Suprapubic skin (tissue), 4 donors: ENCODE measurements at places on chromosomes 6 and 20. TPM values are rescaled to one million over a fixed set of nuclear protein-coding genes. Genes with fewer than 3 reads are reported as not detected.

The KCNB1 gene
- 0.91 TPM for total RNA-seq

The LST1 gene
- total RNA-seq, result 7.1 TPM

The GSTA2 gene
- not detected for total RNA-seq

The NKX2-4 gene
- total RNA-seq, result not detected

The CCN2 gene
- 73.1 TPM for total RNA-seq

The AMD1 gene
- 75.7 TPM for total RNA-seq

The KHDC1L gene
- not detected for total RNA-seq

The SLC25A27 gene
- total RNA-seq, result 24.4 TPM

The LCA5 gene
- 2.6 TPM for total RNA-seq

The SLCO4A1 gene
- 50.2 TPM for total RNA-seq

The SPATA25 gene
- total RNA-seq, result not detected

The THEMIS gene
- total RNA-seq, result not detected

DNA sequence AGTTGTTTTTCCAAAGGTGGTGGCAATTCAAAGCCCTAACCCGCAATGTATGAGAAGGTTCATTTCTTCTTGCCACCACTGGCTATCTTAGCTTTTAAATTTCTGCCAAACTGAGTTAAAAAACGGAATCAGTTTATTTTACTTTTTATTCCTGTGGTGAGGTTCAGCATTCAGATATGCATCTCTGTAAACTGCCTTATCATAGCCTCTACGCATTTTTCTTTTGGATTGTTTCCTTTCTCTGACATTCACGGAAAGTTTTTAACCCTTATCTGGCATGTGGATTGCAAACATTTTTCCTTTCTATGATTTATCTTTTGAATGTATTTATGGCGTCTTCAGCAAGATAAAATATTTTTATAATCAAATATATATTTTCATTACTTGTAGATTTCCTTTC lies 37.7 kb downstream of the AK9 start:
- DNase-seq, result no peak

GRCh38 chr6:169896826-169897456 lies 145.5 kb downstream of the ERMARD start:
- DNase-seq, result peak; percentile 41

GRCh38 chr6:167428664-167429333 lies 103.9 kb downstream of the TTLL2 start:
- DNase-seq, result no peak

DNA sequence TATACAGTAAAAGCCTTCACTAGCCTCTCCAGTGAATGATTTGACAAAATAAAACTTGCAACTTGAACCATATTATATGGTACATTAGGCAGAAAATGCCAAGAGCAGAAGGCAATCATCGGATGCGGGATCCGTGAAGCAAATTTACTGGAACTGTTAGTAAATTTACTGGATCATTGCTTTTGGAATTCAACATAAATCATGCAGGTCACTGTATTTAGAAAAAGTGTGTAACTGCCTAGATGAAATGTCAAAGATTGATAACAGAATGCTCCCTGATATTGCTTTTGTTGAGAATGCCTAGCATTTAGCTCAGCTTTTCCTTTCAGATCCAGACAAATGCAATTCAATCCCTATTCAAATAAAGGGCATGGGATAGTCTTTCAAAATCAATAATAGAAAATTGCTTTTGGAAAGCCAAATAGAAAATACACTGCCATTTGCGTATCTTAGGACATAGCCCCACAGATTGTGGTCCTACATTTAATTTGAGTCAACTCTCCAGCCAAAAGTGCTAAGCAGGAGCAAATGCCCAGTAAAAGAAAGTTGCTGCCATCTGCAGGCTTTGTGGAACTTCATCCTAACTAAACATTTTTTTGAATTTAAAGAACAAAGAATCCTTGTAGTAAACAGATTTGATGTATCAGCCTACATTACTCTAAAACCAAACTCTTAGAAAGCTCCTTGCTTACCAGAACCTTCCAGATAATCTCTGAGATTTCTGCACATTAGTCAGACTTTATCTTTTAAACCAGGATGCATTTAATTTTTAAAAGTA lies 109.5 kb upstream of the HSF2 start:
- no peak for DNase-seq

- no peak for DNase-seq
Observed at GRCh38 chr6:113018351-113019151, 671.4 kb downstream of the RFPL4B start.

GRCh38 chr20:3909952-3910366 lies 20.8 kb downstream of the PANK2 start:
- no peak for DNase-seq

DNA sequence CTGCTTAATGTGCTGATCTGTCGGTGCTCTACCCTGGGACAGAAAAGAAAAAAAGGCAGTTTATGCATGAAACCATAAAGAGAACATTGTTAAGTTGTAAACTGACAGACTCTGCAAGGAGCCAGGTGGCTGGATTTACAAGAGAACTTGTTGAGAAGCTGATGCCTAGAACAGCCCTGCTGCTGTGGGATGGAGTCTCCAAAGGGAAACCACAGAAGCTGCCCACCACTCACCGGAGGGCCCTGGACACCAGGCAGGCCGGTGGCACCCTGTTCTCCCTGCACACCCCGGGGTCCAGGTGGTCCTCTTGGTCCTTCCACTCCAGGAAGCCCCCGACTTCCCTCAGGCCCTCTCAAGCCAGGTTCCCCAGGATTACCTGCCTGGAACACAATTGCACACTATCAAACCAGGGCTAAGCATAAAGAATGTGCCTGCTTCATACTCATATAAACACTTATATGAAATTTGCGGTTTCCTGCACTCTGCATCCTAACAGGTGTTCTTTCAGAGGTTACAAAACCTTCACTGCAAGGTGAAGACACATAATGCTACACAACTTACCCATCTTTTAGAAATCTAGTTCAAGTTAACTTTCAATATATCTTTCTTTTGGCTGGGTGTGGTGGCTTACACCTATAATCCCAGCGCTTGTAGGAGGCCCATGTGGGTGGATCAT lies 68.2 kb downstream of the COL9A1 start:
- no peak for DNase-seq

GRCh38 chr6:72636786-72637185 lies 14.9 kb downstream of the KCNQ5 start:
- no peak for DNase-seq

- DNase-seq, result no peak
Observed at GRCh38 chr6:11858439-11858838, 79.8 kb upstream of the ADTRP start.

DNA sequence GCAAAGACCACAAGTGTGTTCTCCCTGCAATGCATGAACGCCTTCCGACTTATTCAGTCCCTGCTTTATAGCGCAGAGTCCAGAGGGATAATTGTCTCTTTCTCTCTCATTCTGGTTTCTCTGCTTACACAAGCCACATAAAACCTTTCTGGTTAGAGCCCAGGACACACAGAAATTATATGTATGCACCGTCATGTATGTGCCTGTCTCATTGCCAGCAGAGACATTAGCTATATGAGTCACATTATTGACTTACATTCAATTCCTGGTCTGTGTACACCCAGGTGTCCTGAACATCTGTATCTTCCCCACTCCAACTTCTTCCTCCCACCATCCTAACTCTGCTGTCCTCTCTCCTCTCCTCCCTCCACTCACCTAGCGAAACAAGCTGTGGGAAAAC lies 44.0 kb downstream of the LRFN2 start:
- DNase-seq, result no peak

DNA sequence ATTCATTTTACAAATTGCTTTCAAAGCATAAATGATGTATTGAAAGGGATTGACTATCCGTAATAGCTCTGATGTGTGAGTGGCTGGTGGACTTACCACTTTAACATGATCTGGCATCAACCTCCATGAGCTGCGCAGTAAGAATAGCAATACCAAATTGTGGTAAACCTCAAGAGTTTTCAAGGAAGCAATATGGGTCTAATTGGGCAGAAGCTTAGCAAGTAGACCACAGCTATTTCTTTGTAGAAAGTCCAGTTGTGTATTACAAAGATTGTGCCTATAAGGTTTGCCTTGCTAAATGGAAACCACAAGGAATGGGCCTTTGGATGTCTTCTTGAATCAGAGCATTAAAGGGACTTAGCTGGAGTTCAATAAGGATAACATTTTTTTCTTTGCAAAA lies 736.6 kb downstream of the KIF16B start:
- no peak for DNase-seq

DNA sequence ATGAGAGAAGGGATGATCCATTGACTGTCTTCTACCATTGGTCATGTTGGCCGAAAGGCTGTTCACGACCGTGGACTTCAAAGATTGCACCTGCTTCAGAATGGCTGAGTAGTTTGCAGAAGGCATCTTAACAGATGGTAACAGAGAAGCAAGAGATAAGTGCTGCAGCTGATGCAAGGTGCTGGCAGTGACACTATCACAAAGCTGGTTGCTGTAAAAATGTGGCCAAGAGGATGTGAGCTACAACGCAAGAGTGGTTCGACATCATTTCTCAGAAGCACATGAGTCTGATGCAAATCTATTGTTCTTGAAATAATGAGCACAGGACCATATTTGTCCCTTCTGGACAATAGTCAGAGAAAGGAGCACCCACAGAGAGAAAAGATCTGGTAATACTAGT lies 27.0 kb upstream of the ANKEF1 start:
- no peak for DNase-seq

GRCh38 chr6:142523515-142524375 lies 221.9 kb downstream of the ADGRG6 start:
- DNase-seq, result no peak

DNA sequence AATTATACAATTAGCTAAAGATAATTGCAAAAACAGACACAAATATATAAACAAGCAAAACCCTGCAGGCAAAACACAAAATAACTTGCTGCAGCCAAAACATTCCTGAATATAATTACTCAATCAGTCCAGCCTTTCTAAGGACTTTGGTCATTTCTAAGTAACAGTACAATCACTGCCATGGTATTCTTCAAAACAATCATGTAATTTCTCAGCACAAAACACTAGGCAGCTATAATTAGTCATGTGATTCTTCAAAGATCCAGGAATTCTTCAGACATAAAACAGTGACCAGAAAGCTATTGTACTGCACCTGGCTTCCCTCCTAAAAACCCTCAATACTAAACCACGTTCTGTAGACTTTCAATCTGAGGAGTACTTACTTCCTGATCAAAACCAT lies 881.1 kb downstream of the EPHA7 start:
- DNase-seq, result no peak

GRCh38 chr20:49395183-49395582 lies 87.3 kb downstream of the KCNB1 start:
- peak; percentile 67 for DNase-seq

DNA sequence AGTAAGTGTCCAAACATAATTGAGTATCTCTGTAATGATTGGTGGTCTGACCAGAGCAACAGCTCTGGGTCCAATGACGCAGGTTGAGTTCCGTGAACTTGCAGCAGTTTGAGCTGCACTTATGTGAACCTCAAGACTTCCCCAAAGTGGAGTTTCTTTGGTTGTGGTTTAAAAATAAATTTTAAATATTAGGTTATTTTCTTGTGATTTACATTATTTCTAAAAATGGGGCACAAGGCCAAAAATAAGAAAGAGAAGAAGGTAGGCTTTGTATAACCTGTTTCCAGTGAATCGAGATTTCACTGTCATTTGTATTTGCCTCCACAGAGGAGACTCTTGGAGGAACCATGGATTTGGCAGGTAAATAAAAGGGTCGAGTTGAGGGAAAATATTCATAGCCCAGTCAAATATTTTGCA lies 166.4 kb upstream of the ZNF217 start:
- no peak for DNase-seq

GRCh38 chr6:51996296-51996947 lies 91.0 kb downstream of the PKHD1 start:
- no peak for DNase-seq

DNA sequence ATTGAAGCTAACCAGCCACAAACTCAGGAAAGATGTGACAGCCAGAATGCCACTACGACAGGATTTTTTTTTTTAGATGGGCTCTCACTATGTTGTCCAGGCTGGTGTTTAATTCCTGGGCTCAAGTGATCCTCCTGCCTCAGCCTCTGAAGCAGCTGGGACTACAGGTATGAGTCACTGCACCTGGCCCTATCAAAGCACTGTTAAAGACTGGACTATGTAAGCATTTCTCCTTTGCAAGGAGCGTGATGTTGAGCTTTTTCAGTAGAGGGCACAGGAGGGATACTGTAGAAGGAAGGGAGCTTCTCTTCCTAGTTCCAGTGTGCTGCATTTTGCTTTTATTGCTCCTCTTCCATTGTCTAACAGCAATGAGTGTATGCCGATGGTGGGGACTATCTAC lies 35.8 kb downstream of the ZBTB9 start:
- DNase-seq, result no peak

- no peak for DNase-seq
Observed at GRCh38 chr20:22070610-22071058, 365.2 kb downstream of the PAX1 start.

DNA sequence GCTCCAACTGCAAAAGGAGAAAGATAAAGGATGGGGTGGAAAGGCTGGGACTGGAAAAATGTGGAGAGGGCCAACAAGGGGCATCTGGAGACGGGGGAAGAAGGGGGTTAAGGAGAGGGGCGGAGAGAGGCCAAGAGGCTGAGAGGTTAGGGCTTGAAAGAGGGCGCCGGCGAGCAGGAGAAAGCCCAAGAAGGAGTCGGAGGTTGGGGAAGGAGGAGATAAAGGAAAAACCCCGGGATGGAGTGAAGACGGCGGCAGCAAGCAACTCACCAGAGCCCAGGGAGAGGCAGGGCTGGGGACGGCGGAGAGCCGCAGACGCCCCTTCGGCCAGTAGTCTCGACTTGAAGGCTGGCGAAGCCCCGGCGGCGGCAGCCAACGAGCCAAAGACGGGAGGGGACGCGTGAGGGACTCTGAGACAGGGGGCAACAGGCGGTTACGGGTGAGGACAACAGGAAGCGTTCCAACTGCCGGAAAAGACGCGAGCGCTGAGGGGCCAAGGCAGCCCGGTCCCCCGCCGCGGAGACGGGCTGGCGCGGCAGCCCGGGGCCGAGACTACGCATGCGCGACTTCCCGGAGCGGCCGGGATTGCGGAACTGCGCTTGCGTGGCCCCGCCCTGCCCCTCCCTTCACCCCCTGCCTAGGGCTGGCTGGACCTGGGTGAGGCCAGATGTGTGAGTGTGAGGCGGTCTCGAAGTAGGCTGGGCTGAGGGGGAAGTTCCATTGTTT lies at the start of gene STK38:
Gene STK38, minus strand, starts transcription at position 560 of the 726 bp plus-strand sequence. CDS start 7,277 bp downstream, outside the sequence.
- DNase-seq, result peak; percentile 95

DNA sequence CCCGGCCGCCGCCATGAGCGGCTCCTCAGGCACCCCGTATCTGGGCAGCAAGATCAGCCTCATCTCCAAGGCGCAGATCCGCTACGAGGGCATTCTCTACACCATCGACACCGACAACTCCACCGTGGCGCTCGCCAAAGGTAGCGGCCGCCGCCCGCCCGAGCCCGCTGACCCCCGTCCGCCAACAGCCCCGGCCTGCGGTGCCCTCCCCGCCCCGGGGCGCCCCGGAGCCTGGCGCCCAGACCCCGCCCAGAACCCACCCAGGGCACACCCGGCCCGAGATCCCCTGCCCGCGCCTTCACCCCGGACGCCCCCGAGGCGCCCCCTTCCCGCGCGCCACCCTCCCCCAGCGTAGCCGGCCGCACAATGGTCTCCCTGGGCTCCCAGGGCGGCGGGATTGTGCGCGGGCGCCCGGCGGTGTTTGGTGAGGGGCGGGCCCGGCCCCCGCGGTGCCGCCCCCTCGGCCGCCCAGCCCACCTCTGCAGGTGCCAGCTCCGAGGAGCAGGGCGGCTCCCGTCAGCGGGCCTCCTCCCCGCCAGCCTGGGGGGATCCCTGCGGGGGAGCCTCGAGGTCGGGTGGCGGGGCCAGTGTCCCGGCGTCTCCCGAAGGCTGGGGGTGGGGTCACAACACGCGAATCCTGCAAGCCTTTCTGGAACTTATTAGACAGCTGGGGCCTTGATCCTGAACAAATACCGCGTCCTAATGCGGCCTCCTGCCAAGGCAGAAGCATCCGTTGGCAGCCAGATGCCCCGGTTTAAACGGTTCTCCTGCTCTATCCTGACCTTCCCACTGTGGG lies 577 bp downstream of the LSM14B start:
- DNase-seq, result peak; percentile 75

- DNase-seq, result no peak
Observed at GRCh38 chr20:16842486-16843120, 94.4 kb downstream of the OTOR start.
